Left lung (tissue), 14 donors: ENCODE measurements at places on chromosomes 6 and 20. TPM values are rescaled to one million over a fixed set of nuclear protein-coding genes. Genes with fewer than 3 reads are reported as not detected.
A peak's percentile ranks its signal among the peaks of the same experiment; 100 is the strongest.

DNA sequence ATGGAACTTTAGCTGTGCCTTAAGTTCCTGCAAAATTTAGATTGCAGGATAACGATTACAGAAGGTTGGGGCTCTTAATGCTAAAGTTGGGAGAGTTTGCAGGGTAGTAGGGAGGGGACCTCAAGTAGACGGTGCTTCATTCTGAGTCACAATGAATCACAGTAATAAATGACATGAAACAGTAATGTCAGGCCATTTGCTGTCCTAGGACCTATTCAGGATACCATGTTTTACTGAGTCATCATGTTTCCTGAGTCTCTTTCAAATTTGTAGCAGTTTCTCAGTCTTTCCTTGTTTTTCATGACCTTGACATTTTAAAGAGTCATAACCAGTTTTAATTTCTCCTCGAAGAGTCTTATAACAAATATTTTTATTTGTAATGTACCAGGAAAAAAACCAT lies 406.9 kb upstream of the MAP3K7 start:
- DNase-seq = no peak

- no peak for DNase-seq
Measured at GRCh38 chr20:46151936-46152335, 33.8 kb downstream of the CD40 start.

- DNase-seq = peak; percentile 60
Measured at GRCh38 chr20:63738687-63739129, 868 bp upstream of the SLC2A4RG start.

GRCh38 chr6:154496186-154496585 lies 14.3 kb downstream of the CNKSR3 start:
- no peak for DNase-seq

DNA sequence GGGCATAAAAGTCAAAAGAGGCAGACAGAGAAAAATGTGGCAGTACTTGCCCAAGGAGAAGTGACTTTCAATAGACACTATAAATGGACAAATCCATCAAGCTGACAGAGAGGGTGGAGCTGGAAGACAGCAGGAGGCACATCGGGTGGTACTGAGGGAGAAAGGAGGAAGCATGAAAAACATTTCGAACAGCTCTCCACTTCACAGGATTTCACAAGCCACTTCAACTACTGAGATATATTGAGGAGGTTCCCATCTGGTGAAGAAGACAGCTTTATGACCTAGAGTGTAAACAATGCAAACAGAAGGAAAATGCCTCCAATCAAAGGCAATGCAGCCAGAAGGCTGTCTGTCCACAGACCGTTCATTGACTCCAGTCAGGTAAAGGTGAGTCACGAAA lies 259.4 kb upstream of the ECI2 start:
- no peak for DNase-seq

The CST4 gene
- not detected for polyA plus RNA-seq

DNA sequence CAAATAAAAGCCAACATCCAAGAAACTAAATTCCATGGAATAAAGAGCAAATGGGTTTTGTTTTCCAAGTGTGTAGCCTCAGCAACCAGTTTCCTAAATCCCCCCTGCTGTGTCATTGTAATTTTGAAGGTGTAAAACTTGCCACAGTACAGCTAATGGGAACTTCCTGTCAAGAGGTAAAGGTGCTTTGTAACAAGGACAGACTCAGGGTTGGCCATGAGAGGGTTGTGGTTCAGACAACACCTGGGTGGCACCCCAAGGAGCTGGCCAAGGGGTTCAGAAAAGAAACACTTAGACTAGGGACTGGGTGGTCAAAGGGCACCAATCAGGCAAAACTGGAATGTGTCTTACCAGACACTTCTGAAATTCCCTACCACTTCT lies 52.4 kb upstream of the LYRM2 start:
- no peak for DNase-seq

- no peak for DNase-seq
Measured at GRCh38 chr20:20520776-20521175, 152.9 kb downstream of the INSM1 start.

The PDYN gene
- not detected for polyA plus RNA-seq

- no peak for DNase-seq
Measured at GRCh38 chr6:107833136-107833535, 9.0 kb upstream of the SCML4 start.

The NT5E gene
- 16.8 TPM for polyA plus RNA-seq

DNA sequence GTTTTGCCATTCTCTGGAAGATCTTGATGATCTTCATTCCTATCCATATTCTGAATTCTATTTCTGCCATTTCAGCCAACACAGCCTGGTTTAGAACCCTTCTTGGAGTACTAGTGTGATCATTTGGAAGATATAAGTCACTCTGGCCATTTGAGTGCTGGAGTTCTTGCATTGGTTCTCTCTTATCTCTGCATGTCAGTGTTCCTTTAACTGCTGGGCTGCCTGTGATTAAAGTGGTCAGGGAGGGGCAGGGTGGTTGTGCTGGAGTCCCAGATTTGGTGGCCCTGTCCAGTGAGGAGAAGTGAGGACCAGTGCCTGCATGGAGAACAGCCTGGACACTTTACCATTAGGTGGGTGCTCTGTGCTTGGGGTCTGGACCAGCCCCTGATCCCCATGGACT lies 173.0 kb downstream of the SOD2 start:
- no peak for DNase-seq

DNA sequence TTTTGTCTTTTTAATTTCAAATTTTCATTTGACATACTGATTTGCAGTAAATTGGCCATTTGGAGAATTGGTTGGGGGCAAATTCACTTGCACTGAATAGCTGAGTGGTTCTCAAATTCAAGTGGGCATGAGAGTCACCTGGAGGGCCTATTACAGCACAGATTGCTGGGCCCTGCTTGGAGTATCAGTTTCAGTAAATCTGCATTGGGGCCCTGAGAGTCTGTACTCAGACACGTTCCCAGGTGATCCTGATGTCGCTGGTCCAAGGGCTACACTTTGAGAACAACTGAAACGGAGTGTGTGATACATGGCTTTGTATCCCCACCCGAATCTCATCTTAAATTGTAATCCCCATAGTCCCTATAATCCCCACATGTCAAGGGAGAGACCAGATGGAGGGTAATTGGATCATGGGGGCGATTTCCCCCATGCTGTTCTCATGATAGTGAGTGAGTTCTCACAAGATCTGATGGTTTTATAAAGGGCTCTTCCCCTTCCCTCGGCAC lies 115.9 kb downstream of the KLHL32 start:
- no peak for DNase-seq

The NNAT gene
- polyA plus RNA-seq = 48.9 TPM

DNA sequence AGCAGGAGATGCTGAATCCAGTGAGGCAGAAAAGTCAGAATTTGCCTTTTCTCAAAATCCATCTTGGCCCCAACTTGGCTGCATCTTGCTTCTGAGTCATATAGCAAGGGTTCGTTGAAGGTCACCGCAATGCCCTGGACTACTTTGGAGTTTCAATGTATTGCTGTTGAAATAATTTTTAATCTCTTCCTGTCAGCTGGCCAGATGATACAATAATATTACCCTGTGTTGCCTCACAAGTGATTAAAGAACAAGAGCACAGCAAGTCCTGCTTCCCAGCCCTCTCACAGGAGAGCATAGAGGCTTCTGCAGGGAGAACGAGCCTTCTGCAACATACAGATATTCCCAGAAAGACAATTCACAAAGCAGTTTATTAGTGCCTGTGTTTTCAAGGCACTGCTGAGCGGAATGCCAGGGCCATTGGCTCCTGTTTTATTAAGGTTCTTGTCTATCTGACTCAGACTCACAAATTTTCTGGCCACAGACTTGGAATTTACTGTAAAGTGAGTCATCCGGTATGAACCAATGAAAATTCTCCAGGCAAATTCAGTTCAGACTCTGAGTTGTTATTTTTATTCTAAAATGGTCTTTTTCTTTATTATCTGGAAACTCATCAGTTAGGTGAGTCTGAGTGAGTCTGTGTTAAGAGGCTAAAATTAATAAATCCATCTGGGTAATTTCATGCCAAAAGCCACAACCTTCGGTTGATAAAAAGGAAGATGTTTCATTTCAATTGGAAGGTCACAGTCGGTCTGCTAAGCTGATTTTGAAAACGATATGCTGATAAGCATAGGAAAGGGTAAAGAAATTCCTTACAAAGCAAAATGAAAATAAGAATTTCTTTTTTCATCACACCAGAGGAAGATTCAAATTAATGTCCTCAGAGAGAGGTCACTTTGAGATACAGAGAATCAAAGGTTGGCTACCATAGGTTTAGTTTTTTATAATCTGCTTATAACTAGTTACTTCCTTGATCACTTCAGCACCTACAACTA lies 289.4 kb upstream of the STXBP5 start:
- peak; percentile 38 for DNase-seq

The MTFR2 gene
- 3.5 TPM for polyA plus RNA-seq

GRCh38 chr6:7241709-7242645 lies 71.0 kb downstream of the SSR1 start:
- peak; percentile 70 for DNase-seq

The COL21A1 gene
- 169 TPM for polyA plus RNA-seq

DNA sequence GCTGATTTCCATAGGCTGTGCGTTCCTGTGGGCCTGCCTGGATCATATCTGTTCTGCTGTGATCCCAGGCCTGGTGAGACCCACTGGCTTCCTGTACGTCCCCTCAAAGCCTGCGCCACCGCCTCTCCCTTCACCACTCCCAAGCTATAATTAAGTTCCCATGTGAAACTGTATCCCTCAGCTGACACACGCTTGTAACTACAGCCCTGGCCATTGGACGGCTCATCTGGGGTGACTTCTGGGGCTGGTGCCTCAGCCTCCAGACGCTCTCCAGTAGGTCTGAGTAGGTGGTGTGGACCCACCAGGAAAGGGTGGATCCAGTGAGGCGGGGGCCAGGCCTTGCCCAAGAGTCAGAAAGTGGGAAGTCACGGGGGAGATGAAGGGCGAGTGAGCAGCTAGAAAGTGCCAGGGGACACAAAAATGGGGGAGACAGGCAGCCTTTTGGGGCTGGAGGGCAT lies 21.0 kb downstream of the PPARD start:
- DNase-seq = no peak

The PPP1R16B gene
- 8.8 TPM for polyA plus RNA-seq

The LY86 gene
- polyA plus RNA-seq = 1.4 TPM

The TM9SF4 gene
- polyA plus RNA-seq = 62.4 TPM

The PGC gene
- 6.6 TPM for polyA plus RNA-seq

DNA sequence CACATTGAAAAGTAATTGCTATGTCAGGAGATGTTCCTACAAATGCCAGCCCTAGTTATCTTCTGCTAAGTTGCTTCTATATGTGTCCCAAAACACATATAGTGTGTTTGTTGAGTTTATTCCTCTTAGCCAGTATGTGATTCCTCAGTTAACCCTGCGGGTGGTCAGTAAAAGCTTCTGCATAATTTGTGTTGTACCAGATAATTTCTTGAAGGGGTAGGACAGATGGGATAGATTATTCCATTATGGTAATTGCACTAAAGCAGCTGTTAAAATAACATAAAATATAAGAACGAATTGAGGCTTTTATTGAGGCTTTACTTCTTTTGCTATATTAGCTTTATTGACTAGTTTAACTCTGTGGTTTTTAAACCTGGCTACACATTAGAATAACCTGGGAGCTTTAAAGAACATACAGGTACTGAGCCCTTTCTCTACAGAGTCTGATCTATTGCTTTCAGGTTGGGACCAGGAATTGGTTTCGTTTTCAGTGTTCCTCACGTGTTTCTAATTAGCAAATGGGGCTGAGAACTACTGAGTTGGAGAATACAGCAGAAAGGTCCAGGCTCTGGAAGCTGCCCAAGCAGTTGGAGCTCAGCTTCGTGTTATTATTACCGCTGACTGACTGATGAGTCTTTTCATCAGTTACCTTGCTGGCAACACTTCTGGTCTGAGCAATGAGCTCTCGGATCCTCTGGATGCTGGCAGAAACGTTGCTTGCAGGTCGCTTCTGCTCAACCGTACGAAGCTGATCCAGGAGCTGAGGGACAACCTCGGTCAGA lies 56.9 kb downstream of the FAM229B start:
- no peak for DNase-seq

DNA sequence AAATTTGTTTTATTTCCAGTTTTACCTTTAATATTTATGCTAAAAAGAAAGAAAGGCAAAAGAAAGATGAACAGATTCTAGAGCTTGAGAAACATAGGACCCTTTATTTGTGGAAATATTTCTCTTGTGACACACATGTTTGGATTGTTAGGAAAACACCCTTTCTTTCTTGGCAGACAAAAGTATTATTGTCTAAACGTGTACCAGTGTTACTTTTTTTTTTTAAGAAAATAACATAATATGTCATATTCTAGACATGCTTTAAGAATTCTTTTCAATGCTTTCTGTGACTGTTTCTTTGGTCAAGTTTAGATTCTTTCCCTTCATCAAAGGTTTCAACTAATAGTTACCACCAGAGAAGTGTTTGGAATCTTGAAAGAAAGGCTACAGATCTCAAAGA lies 183.4 kb upstream of the CNR1 start:
- no peak for DNase-seq

The DSP gene
- 75.5 TPM for polyA plus RNA-seq

DNA sequence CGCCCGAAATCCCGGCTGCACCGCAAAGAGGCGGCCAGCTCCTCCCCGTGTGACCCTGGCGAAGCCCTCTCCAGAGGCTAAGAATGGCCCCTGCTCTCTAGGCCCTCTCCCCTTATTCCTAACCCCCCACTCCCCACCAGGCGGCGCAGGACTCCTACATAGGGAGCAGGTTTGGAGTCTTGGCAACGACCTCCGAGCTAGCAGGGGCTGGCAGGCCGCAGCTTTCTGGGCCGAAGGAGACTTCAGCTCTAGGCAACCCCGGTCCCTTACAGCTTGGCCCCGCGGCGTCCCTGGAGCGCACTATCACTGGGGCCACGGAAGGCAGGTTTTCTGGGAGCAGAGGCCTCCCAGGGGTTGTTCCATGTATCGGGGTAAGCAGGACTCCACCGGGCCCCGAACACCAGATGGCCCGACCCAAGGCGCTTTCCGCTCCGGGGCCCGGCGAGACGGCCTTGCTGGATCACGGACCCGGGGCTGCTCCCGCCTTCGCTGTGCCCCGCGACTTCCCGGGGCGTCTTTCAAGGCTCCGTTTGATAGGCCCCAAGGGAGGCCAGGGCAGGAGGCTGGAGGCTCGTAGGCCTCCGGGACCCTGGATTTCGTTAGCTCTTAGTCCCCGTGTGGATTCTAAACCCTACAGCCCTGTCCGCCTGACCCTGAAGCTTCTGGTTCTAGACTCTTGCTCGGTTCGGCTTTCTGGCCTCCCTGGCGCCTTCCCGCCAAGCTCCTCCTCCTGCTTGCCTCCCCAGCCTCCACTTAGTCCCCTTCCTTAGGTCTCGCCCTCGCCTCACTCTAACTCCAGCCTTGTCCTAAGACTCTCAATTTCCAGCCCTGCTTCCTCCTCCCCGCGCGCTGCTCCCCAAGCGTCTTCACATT lies 1.9 kb downstream of the SLC32A1 start:
- DNase-seq = no peak

GRCh38 chr6:166784691-166785090 lies 157.6 kb upstream of the RPS6KA2 start:
- no peak for DNase-seq

GRCh38 chr6:96466147-96466863 lies 55.3 kb upstream of the UFL1 start:
- DNase-seq = no peak

The SASH1 gene
- 31.4 TPM for polyA plus RNA-seq

GRCh38 chr6:35090734-35091133 lies 50.4 kb downstream of the TCP11 start:
- no peak for DNase-seq

The RAMACL gene
- 1.0 TPM for polyA plus RNA-seq

The PACRG gene
- polyA plus RNA-seq = 6.3 TPM

GRCh38 chr6:37232430-37233017 lies 25.0 kb upstream of the TBC1D22B start:
- no peak for DNase-seq

GRCh38 chr6:159929819-159930218 lies 39.0 kb downstream of the MAS1 start:
- peak; percentile 50 for DNase-seq
